ELF-1 (cell line): ENCODE measurements at places on chromosomes 12 and 14.

DNA sequence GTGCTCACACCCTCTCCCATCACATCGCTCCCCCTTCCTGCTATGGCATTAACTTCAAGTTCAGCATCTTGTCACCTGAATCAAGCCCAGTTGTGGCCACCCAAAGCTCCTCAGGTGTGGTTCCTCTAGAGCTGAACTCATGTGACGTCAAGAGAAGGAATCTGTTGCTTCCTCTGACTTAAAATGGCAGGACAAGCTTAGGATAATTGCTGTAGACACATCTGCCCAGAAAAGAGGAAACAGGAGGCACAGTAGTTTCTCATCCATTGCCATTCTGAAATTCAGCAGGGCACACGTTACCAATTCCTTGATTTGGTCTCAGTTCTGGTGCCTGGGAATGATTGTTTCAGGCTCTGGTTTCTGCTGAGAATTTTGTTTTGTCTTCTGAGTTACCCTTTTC lies 52.1 kb downstream of the RCOR1 start:
- DNase-seq, result no peak

DNA sequence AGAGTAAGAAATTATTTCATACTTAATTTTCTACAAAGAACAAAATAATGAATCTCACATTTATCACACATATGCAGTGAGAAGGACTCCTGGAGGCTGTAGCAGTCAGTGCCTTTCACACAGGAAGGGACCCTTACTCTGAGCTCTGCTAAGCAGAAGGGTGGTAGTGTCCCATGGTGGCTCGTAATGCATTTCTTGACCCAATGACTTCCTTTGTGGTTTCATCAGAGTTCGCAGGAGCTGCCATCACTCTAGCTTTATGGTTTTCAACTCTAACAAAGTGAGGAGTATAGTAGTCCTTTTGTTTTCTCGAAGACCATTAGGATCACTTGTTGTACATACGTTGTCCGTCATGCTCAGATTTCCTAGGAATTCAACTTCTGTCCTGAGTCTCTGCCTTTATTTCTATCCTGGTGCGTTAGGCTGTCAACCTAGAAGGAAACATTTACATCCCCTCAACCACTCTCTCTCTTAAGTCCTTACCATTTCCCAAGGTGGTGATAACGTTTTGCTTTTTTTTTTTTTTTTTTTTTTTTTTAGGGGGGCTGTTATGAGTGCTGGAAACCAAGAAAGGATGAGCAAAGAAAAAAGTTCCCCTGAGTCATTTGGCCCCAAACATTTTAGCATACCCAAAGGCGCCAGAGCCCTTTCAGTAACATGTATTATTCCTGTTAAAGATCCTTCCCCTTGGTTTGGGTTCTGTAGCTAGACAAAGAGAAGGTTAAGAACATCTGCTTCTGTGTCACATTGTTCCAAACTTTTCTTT lies 37.2 kb downstream of the GABARAPL1 start:
- no peak for DNase-seq

GRCh38 chr14:33851931-33852330 lies 98.9 kb downstream of the EGLN3 start:
- DNase-seq, result no peak

DNA sequence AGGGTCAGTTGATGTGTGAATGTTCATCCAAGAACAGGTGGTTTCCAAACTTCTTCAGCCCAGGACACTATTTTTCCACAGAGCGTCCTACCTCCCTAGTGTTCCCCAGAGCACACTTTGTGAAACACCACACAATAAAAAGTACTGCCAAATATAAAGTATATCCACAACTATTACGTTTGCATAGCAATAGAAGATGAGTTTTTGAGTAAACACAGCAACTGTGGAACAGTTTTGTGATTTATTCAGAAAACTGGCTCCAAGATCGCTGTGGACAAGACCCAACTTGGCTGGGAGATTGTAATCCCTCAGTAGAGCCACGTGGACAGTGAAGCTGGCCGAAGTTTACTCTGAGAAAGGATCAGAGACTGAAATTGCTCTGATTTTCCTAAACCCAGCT lies 14.5 kb upstream of the MAP1LC3B2 start:
- no peak for DNase-seq

GRCh38 chr14:90555126-90556011 lies 158.5 kb downstream of the CALM1 start:
- DNase-seq, result no peak

DNA sequence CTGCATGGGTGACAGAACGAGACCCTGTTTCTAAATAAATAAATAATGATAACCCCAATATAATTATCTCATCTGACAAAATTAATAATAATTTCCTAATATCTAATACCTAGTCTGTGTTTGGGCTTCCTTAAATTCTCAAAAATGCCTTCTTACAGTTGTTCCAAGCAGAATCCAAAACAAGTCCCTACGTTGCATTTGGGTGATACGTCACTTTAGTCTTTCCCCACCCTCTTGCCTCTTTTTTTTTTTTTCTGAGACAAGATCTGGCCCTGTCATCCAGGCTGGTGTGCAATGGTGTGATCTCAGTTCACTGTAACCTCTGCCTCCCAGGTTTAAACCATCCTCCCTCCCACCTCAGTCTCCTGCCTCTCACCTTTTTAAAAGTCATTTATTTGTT lies 26.7 kb downstream of the VEZT start:
- no peak for DNase-seq
